ENCODE measurements at places on chromosomes 6 and 20.

DNA sequence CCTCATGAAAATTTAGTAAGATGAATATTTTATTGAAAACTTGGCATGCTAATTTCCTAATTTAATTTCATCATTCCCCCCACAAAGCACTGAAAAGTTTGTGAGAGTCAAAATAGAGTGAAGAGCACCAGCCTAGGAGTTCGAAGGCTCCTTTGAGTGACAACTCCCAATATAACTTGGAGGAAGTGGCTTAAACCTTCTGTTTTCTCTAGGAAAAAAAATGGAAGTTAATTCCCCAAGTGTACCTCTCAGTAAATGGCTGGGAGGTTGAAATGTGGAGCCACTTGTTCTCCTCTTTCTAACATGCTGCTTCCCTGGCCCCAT is 107.3 kb downstream of the MAP3K7 start:
- DNase-seq = no peak

DNA sequence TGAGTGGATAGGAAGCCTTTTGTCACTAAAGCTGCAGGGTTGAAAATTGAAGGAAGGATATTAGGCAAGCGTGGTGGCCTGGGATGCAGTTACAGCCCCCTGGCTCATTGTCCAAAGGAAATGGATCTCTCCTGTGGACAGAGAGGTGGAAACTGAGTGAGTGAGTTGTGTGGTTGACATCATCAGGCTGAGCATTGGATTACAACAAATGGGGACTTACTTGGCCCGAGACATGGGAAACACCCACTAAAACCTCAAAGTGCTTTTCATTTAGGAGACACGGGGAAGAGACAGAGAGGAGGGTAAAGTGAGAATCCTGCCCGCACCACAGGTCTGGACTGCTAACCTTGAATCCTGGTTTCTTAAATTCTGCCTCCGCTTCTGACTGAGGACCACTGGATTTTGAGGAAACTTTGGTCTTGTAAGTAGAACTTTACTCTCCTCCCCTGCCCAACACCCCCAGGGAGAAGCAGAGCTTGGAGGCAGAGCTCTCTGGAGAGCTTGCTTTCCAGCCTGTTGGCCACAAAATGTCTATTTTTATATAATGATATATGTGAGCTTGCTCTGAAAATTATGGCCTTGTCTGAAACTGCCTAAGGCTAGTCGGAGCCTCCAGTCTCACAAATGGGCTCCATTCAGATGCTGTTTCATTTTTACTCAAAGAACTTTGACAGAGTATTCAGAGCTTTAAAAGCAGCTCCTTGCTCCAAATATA is at the start of gene PKIG:
PKIG (plus strand) TSS at position 269 of the 715 bp plus-strand sequence. CDS start 31,978 bp downstream, outside the sequence.
- no peak for DNase-seq

GRCh38 chr6:92109956-92110355 is 1309.4 kb downstream of the EPHA7 start:
- DNase-seq = no peak

DNA sequence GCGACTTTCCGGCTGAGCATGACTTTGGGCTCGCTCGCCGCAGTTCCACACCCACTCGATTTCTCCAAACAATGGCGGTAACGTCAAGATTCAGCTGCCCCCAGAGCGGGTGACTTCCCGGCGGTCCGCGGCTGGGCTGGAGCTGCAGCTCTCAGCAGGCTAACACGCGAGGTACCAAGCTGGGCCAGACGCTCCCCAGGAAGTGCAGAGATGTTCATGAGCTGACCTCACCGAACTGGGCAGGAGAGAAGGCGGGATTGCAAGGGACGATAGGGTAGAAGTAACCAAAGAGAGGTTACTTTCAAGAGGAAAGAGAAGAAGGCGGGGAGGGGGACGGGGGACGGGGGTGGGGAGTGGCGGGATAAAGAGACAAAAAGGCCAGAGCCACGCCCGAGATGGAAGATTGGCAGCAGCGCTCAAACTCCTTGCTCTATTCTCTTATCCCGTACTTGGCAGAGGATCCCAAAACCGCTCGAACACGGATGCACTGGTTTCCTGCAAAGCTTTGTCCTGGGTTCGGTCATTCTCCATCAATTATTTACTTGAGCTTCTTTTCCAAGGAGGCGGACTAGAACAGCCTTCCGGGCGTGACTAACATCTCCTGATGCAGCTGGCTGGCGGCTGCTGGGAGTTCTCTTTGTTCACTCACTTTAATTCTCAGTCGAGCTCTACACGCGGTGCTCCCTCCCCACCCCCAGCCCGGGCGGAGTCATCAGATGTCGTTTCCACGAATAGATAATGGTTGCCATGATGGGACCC is at the start of gene MTCL3:
MTCL3 (minus strand) TSS at position 626 of the 759 bp plus-strand sequence.
- no peak for DNase-seq

DNA sequence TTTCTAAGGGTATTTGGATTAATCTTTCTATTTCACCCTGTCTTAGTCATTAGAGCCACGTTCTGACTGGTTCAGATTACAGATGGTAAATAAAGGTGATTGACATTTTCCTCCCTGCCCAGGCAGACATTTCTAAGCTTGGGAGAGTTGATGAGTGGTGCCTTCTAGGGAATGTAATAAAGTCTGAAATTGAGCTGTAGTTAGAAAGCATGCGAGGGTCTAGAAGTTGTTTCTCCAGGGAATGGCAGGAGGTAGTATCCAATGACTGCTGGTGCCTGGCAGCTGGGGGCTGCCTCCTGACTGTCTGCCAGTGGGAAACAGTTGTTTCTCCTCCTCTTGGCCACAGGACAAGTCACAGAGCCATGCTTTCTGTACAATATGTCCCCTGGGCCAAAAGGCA is 14.6 kb downstream of the EDN3 start:
- DNase-seq = no peak

DNA sequence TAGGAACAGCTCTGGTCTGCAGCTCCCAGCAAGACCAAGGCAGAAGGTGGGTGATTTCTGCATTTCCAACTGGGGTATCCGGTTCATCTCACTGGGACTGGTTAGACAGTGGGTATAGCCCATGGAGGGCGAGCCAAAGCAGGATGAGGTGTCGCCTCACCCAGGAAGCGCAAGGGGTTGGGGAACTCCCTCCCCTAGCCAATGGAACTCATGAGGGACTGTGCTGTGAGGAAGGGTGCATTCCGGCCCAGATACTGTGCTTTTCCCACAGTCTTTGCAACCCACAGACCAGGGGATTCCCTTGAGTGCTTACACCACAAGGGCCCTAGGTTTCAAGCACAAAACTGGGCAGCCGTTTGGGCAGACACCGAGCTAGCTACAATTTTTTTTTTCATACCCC is 21.8 kb downstream of the HDDC2 start:
- DNase-seq = no peak

DNA sequence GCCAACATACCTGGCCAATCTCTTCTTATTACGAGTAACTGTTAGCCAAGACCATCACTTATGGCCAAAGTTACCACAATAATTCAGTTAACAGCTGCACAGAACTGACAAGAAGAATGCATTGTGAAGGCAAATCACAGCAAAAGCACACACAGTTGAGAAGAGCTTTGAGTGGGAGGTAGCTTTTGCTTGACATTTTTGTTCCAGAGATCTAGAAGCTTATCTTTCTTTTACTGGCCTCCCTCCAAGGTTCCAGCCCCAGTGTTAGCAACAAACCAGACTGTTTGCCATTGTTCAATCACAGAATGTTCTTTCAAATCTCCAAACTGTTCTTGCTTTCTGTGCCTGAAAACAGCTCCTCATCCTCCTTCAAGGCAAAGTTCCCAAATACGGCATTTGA is 35.9 kb upstream of the IRAK1BP1 start:
- no peak for DNase-seq

GRCh38 chr6:143159001-143159400 is 98.3 kb downstream of the AIG1 start:
- DNase-seq = no peak

GRCh38 chr6:92945799-92946198 is 473.6 kb downstream of the EPHA7 start:
- no peak for DNase-seq

GRCh38 chr20:32204205-32205109 is 3.1 kb downstream of the PLAGL2 start:
- no peak for DNase-seq

- DNase-seq = no peak
Measured at GRCh38 chr20:4332121-4332860, 316.9 kb upstream of the RNF24 start.

DNA sequence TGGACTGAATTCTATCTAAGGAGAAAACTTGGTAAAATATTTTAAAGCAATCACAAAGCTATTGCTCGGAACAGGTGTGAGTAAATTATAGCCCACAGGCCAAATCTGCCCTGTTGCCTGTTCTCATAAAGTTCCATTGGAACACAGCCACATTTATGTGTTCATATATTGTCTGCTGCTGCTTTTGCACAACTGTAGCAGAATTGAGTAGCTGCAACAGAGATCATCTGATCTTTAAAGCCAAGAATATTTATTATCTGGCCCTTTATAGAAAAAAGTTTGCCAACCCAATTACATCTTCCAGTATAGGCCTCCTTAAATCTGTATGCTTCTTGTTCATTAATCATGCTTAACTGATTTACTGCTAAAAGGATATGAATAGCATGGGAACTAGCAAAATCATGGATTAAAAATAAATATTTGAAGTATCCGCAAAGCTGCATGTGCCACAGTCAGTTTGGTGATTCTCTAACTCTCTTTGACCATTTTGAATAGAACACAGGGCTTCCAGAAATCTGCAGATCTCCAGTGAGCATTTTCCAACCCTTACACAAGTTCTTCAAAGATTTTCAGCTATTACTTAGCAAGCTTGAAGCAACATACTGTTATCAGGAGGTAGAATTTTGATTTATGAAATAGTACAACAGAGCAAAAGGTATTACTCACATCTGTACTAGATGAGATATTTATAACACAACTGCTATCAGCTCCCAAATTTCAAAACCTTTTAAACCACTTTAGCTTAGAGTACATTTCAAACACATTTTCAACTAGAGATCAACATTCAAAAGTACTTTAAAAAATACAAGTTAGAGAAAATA is 312.6 kb upstream of the ID4 start:
- DNase-seq = no peak

GRCh38 chr6:167047554-167047953 is 48.4 kb downstream of the CEP43 start:
- DNase-seq = no peak

DNA sequence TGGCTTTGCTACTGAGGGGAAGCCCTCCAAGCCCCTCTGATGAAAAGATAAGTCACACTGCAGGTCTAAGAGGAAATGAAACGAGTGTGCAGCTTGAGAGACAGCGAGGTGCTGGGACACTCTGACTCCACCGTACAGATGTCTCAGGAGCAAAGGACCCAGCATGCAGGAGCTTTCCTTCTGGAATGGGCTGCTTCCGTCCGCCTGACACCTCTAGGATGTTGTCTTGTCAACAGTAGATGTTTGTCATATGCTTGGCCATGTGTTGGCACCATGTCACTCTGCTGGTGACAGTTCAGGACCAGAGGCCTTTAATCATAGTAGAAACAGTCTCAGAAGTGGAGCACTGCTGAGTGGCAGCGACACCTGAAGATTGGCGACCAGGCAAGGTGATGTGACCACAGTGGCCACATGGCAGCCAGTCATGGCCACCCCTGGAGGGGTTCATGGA is 46.7 kb downstream of the SLC24A3 start:
- no peak for DNase-seq

DNA sequence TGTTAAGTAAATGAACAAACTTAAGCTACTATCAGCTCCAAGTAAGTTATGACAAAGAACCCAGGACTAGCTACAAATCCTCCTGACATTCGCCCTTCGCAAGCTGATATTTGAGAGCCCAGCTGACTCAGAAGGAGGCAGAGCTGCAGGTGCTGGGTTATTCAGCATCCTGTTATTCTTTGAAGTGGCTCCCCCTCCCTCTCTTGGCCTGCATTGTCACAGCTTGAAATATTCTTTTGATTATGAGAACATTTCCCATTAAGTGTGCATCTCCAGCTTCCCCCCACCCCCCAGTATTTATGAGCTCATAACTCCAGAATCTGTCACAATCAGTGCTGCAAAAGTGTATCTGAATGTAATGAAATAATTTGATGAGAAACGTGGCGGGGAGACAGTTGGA is 78.8 kb upstream of the RALY start:
- DNase-seq = peak; percentile 89

GRCh38 chr6:71139249-71139648 is 149.4 kb upstream of the OGFRL1 start:
- peak; percentile 7 for DNase-seq

- DNase-seq = no peak
Measured at GRCh38 chr6:98843271-98844243, 9.2 kb downstream of the POU3F2 start.

- peak; percentile 27 for DNase-seq
Measured at GRCh38 chr20:16459019-16459700, 114.1 kb downstream of the KIF16B start.

GRCh38 chr20:64131406-64131805 is 24.0 kb upstream of the NPBWR2 start:
- DNase-seq = peak; percentile 73

DNA sequence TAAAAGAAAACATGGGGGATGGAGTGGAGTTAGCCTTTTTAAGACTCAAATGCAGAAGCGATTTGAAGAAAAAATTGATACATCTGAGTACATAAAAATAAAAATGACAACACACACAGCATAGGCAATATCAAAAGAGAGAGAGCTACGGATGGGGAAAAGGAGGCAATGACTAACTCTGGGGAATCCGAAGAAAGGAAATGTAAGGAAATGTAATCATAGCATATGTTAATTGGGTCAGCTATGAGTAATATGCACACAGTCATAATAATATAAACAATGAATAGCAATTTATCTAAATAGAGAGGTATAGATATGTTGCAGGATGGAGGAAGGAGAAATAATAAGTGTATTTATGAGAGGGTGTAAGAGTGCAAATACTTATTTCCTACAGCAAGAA is 83.4 kb downstream of the NOL4L start:
- DNase-seq = no peak

DNA sequence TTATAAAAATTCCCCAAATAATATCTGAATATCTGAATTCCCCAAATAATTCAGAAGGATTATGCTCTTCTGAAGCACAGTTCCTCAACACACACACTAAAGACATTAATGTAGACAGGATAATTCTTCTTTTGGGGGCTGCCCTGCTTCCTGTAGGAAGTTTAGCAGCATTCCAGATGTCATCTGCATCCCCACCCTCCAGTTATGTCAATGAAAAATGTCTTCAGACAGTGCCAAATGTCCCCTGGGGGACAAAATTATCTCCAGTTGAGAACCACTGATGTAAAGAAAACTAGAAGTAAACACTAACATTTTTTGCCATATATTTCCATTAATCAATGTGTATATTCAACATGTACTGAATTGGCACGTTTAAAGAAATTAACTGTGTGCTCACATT is 25.9 kb upstream of the NAA20 start:
- no peak for DNase-seq

DNA sequence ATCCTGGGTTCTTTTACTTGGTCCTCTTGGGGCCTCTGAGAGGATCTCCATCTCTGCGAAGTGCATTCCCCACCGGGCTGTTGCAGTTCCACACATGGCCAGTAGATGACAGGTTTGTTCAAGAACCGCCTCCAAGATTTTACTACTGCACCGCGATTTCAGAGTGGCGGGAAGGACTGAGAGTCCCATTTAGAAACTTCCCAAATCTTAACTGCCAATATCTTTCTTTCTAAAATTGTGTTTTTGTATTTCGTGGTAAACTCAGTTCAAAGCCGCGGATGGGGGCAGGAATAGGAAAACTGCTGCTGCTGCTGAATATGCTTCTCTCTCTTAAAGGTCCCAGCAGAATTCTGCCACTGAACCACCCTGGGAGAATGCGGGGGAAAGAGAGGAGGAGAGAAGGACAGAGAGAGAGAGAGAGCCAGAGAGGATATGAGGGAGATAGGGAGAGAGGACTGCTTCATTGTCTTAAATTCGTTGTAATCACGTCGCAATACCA is 8.6 kb upstream of the BTNL2 start:
- peak; percentile 31 for DNase-seq

Data from H54 (cell line).